ENCODE measurements at places on chromosomes 1 and 21.

GRCh38 chr21:32383812-32384211 lies 9.0 kb downstream of the URB1 start:
- no peak for DNase-seq

DNA sequence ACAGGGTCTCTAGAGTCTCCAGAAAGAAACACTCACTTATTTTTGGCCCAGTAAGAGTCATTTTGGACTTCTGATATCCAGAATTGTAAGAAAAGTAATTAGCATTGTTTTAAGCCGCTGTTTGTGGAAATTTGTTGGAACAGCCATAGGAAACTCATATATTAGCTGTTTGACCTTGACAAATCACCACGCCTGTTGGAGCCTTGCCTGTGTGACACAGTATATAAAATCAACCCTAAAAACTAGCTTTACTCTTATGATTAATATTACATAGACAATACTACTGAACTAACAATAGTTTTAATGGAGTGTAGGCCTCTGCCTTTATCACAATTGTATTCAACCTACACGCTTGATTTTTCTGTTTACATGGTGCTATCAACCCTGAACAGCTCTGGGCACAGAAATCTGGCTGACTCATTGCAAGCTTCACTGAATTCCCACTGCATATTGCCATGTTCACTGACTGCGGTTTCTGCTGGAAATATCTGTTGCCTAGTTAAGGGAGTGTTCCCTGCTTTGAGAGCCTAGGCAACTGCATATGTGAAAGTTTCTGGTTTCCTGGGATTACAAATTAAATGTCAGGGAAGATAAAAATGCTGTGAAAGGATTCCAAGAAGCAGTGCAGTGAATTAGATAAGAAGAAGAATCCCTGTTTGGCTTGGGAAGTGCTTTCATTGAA lies 419.5 kb upstream of the DEPDC1 start:
- no peak for DNase-seq

DNA sequence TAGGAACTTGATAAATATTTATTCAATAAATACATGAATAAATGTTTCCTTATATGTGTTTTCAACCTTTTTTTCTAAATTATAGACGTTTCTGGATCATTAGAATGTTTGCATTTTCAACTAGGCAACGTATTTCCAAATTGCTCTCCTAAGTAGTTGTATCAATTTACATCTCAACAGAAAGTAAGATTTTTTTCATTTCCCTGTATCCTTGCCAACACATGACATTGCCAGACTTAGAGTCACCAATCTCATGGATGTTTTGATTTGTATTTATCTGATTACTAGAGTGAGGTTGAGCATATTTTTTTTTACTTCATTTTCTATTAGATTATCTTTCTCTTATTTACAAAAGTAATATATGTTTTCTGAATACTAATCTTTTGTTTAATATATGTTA lies 22.2 kb upstream of the SMG7 start:
- no peak for DNase-seq

DNA sequence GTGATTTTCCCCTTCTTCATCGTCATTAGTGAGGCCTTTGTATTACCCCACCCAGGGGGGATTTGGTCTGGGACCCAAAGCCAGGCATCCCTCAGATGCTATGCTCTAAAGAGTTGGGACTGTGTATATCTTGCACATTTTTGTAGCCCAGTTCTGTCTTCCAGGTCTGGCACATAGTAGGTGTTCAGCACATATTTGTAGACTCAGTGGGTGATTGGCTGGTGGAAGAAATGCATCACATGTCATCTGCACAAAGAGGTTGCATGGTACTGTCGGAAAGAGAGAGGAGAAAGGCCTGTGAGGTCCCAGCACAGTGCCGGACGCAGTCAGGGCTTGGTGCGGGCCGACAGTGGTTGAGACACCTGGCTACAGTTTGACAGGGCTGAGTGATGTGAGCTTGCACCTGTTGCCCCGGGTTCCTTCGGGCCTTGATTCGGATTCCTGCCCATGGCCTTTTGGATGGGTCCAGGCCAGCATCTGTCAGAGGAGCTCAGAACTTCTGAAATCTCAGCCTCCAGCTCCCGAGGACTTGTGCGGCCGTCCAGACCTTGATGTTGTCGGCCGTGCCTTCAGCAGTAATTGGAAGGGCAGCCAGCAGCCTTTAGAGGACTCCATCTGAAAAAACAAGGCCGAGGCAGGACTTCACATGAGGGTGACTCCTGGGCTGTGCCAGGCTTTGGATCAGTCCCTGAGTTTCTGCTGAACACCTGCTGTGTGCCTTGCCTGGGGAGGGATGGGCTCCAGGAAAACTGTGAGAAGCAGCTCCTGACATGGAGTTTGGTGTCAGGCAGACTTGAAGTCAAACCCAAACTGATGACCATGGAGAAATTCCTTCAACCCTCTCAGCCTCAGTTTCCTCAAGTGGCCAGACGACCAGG lies 40.9 kb upstream of the PADI1 start:
- DNase-seq, result no peak

DNA sequence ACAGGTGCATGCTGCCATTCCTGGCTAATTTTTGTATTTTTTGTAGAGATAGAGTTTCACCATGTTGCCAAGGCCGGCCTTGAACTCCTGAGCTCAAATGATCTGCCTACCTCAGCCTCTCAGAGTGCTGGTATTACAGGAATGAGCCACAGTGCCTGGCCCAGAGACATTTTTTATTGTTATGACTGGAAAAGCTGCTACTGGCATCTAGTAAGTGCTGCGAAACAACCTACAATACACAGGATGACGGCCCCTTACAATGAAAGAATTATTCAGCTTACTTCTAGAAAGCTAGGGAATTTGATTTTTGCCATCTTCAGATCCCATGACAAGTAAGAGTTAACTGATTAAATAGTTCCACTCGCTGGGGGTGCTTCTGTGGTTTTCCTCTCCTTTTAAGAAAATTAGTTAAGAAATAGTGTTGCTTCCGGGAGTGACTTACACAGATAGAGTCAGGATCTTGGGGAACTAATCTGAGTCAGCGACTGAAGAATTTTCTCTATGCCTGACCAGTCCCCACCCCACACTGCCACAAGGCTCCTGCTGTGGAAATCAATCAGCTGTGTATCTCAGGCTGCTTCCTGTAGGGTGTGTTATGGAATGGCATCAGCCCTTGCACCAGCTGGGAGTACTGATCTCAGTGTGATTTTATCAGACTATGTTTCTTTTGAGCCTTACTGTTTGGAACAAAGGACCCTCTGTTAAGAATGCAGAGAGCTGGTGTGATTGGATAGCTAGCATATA lies 93.0 kb upstream of the BMP8A start:
- DNase-seq, result no peak

DNA sequence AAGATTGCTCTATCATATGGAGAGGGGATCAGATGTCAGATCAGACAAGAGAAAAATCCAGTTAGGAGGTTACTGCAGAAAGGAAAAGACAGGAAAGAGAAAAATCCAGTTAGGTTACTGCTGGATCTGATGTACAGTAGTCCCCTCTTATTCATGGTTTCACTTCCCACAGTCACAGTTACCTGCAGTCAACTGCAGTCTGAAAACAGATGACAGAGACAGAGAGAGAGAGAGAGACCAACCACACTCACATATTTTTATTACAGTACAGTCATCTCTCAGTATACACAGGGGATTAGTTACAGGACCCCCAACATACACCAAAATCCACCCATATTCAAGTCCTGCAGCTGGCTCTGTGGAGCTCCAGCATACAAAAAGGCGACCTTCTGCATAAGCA lies 29.3 kb downstream of the NUP133 start:
- no peak for DNase-seq

Measured in SHP77 treated with DMSO at 0.1 percent for 48 hours (cell line).